WERI-Rb-1 (cell line): ENCODE measurements at places on chromosomes 2 and 18.
A peak's percentile ranks its signal among the peaks of the same experiment; 100 is the strongest.

- no peak for DNase-seq
Observed at GRCh38 chr18:33579349-33580215, 1.6 kb downstream of the ASXL3 start.

DNA sequence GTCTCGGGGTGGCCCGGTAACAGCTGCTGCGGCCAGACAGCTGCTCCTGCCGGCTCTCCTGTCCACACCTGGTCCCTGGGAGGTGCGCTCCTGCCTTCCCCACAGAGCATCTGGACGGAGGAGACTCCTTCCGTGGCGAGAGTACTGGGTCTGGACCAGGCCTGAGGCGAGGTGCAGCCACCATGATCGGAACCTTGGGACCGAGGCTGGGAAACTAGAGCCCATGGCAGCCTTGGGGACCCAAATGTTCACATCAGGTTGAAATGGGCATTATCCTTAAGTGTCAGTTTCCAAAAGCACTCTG, 628 bp downstream of the GIGYF2 start:
- DNase-seq, result no peak

GRCh38 chr2:15076668-15077067, 444.2 kb downstream of the LRATD1 start:
- DNase-seq, result no peak

DNA sequence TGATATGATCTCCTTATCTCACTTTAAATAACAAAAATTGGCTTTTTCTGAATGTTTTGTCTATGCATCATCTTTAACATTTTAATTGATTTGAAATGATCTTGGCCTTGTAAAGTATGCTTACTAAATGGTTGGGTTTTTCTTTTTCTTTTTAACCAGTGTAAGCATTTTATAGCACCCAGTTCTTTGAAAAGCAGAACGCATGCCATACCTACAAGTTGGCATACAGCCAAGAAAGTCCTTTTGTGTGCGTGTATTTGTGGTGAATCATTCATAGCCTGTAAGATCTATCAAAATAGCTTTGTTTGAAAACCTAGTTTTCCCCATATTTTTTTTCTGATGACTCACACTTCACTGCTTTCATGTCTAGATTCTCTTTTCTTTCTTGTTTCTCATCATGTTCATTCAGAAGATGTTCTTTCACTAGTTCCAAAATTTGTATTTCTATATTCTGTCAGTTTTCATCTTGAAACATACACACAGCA, 4.1 kb upstream of the VRK2 start:
- DNase-seq, result no peak

GRCh38 chr2:235688511-235689426, 194.9 kb downstream of the AGAP1 start:
- DNase-seq, result no peak

DNA sequence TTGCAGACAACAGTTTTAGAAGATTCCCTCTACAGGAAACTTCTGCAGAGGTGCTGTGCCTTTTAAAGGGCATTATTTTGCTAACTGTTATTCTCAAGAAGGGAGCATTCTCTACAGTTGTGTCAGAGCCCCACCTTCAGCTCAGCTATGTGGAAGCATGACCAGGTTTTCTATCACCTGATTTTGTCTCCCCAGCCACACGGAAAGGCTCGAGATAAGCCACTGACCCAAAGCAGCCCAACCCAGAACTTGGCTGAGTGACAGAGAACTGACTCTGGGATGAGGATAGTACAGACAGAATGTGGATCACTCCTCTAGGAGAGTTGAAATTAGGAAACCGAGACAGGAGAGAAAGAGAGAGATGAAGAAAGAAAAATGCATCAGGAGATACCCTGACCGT, 10.7 kb downstream of the COL4A4 start:
- DNase-seq, result no peak

GRCh38 chr2:48461721-48462120, 68.2 kb upstream of the STON1 start:
- no peak for DNase-seq

GRCh38 chr18:9731380-9731779, 23.3 kb downstream of the RAB31 start:
- DNase-seq, result no peak

DNA sequence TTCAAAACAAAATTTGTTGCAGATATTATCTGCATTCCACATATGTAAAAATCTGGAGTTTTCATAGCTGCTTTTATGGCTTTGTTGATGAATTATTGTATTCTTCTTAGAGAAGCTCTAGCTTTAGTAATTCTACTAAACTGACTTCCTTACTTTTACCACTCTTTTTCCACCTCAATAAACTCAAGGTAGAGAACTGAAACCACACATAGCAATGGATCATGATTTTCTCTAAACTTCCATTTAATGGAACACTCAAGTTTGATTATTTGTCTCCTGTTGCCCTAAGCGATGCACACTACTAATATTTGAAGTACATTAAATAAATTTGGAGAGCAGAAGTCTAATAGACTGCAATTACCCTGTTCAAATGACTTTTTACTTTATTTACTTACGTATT, 192.0 kb downstream of the NBAS start:
- DNase-seq, result no peak

DNA sequence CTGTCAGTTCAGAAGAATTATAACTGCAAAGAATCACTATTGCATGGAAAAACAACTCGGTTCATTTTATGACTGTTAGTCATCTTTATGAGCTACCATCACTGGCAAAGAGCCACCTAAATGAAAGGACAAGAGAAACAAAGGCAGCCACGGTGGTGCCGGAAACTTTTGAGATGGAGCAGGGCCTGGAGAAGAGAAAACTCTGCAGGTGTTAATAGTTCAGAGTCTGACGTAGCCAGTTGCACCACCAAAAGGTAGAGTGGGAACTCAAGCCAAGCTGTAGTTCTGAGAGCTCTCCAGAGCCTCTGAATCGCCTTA, 110.9 kb downstream of the FTCDNL1 start:
- DNase-seq, result no peak

DNA sequence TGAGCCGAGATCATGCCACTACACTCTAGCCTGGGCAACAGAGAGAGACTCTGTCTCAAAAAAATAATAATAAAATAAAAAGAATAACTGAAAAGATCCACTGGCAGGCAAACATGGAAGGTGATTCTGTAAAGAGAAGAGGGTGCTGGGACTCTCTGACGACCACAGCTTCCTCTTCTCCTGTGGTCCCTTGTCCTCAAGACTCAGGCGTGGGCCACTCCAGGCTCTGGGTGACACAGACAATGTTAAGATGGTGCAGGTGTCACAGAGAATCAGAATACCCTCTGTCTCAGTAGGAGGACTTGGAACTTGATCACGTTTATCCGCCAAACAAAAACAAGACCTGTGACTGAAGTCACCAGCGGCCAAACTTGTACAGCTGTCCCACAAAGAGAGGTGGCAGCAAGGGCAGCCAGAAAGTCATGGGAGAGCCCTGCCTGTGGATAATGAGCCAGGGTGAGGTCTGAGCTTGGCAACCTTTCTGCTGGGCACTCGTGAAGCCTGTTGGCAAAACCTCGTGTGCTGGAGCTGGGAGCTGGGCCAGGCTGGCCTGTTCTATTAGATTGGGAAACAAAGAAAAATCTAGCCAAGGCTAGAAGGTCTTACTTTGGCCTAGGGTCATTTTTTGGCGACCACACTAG, 76.4 kb upstream of the ITGA6 start:
- DNase-seq, result no peak

DNA sequence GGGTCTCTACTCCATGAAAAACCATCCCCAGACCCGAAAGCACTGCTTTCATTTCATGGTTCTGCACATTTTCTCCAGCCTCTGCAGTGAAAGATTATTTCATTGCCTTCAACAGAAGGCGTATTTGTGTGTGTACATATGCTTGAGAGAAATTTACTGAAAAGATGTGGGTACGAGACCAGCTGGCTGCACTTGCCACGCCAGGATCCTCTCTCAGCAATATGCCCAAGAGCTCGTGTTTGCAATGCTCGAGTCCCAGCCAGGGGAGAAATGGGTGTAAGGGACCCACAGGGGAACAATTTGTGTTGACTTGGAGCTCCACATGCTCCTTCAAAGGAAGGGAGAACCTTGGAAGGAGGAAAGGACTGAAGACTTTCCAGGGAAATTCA, 37.3 kb downstream of the TMEM177 start:
- no peak for DNase-seq

DNA sequence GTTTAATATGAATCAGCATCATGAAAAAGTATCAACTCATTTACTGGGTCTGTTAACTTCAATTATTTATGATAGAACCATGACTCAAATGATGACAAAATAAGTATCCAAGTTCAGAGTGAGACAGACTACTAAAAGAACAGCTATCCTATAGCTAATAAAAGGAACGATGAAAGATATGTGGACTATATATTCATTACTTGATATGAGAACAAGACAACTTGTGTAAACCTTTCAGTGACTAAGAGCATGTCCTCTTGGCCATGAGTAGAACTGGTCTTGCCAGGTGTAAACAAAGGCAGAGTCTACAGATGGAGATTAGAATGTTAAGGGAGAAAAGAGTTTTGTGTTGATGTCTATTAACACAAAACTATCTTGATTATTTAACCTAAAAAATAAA, 360.4 kb upstream of the ZC3H15 start:
- no peak for DNase-seq

DNA sequence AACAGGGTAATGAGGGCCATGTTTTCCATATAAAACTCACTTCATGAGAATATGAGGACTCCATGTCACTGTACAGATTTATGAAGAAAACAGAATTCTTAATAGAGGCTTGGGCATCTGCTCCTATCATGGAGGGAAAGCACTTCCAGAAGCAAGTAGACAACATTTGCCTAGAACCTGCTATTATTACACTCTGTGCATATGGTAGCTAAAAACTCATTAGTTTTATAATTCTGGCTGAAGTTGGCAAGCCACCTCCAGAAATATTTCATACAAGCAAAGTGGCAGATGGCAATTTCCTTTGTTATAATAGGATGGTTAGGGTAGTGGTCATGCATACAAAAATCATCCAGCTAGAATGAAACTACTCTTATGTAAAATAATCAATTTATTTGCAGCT, 65.8 kb upstream of the TLK1 start:
- DNase-seq, result no peak

- DNase-seq, result peak; percentile 41
Observed at GRCh38 chr2:223779877-223780276, 57.5 kb downstream of the AP1S3 start.

DNA sequence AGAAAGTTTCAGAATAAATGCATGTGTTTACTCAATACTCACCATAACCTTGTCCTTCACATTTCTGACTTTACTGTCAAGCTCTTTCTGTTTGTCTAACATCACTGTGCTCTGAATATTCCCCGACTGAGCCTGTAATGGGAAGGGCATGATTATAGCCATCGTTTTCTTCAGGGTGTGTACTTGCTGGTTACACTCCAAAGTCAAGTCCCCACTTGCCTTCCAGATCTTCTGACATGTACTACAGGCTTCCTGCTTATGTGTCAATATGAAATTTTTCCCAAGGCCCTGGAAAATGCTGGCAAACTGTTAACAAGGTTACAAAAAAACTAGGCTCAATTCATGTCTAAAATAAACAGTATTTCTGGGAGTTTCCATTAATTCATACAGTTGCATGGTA, 12.9 kb downstream of the STAT1 start:
- DNase-seq, result no peak

DNA sequence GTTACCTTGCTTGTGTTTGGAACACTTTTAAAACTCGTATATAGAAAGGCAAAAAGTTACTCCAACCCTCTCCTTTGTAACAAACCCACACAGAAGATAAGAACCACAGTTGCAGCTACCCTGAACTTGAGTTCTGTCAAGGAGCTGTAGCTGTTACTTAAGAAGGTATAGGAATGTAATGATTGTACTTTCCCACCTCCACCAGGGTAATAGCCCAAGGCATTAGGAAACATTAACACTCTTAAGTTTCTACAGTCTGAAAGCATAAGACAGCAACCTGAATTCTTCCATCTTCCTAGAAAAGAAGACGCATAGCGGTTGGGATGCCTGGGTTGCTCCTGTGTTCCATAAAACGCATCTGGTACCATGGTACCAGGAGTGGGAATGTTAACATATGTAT, 43.0 kb downstream of the ITGA4 start:
- DNase-seq, result no peak

DNA sequence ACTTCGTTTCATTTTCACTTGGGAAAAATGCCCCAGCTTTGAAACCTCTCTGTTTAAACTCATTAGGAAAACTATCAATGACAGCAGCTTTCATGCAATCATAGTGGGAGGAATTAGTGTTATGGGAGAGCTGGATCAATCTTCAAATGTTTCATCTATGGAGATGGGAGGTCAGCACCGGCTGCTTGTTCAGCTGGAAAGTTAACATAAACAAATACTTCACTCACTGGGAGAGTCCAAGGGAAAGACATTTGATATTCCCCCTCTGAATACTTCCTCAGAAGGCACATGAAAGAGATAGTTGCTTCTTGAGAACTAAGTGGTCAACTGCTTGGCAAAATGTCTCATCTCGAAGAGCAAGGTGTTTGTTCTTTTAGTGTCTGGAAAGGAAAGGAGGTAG, 7.3 kb downstream of the LYPD1 start:
- DNase-seq, result no peak

DNA sequence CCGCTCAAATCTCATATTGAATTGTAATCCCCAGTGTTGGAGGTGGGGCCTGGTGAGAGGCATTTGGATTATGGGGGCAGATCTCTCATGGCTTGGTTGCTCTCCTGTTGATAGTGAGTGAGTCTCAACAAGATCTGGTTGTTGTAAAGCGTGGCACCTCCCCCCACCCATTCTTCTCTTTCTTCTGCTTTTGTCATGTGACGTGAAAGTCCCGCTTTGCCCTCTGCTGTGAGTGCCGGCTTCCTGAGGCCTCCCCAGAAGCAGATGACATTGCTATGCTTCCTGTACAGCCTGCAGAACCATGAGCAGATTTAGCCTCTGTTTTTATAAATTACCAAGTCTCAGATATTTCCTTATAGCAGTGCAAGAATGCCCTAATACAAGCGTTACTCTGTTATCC, 673.8 kb downstream of the ADCYAP1 start:
- no peak for DNase-seq

GRCh38 chr2:221444106-221444505, 128.0 kb downstream of the EPHA4 start:
- DNase-seq, result no peak

- peak; percentile 73 for DNase-seq
Observed at GRCh38 chr18:10453806-10454680, at the start of gene APCDD1. Gene APCDD1, plus strand, starts transcription at chr18:10454635. Its CDS starts 347 bp downstream, at chr18:10454982.

DNA sequence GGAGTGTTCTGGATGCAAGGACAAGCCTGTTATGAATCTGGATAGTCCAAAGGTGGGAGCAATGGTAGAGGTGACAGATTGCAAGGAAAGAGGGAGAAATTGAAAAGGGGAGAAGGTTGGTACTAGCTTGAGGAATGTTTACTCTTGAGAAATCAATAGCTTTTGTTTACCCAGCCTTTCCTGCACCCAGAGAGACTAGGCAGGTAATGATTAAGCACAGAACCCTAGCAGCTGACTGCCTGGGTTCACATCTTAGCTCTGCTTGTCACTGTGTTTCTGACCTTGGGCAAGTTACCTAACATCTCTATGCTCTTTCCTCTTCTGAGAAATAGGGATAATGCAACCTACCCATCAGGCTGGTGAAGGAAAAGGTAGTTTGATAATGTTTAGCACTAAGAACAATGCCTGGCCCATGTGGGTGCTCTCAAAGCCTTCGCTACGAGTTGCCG, 178.6 kb downstream of the MGAT5 start:
- no peak for DNase-seq
